Renal cortical epithelial cell (primary cell): ENCODE measurements at places on chromosomes 3 and 15.
A peak's percentile ranks its signal among the peaks of the same experiment; 100 is the strongest.

- DNase-seq: no peak
Observed at GRCh38 chr15:39919411-39919747, 687 bp downstream of the GPR176 start.

GRCh38 chr3:182241766-182242488 lies 530.2 kb downstream of the SOX2 start:
- peak; percentile 84 for DNase-seq

GRCh38 chr3:156675830-156676767 lies 1.7 kb downstream of the TIPARP start:
- DNase-seq: peak; percentile 81

- DNase-seq: no peak
Observed at GRCh38 chr15:40366457-40367370, 8.7 kb downstream of the DISP2 start.

DNA sequence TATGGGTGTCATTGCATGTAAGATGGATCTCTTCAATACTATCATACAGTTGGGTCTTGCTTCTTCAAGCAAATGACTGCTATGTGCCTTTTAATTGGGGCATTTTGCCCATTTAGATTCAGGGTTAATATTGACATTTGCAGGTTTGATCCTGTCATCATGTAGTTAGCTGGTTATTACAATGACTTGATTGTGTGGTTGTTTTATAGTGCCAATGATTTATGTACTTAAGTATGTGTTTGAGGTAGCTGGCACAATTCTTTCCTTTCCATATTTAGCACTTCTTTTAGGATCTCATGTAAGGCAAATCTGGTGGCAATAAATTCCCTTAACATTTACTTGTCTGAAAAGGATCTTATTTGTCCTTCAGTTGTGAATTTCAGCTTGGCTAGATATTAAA lies 267.5 kb downstream of the VGLL3 start:
- no peak for DNase-seq

- DNase-seq: peak; percentile 69
Observed at GRCh38 chr15:83380682-83381081, 66.5 kb upstream of the SH3GL3 start.

DNA sequence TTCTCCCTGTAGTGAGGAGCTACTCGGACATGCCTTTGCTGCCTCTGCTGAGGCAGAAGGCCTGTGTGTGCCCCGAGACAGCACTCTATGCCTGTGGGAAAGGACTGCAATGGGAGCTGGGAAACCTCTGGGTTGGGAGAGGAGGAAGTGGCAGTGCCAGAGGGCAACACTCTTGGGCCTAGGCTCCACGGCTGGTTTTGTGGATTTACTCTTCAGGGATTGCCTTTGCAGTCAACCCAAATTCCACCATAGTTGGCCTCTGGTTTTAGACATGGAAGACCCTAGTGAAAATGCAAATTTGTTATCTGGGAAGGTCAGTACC lies 46.8 kb downstream of the ITGA11 start:
- no peak for DNase-seq

DNA sequence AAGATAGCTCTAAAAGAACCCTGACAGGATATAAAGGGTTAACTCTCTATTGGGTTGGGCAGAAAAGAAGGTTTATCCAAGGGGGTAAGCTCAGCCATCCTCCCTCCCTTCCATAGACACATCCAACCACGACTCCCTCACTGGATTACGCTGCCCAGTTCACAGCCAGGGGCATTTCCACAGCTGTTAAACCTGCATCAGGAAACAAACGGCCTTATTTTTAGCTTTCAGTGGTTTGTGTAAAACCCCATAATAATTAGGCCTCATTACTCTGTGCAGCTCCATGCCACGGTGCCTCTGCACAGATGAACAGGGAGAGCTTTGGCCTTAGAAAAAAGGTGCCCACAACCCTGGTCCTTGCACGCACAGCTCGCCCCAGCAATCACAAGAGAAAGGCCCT lies 110.6 kb downstream of the GABRB3 start:
- DNase-seq: no peak

DNA sequence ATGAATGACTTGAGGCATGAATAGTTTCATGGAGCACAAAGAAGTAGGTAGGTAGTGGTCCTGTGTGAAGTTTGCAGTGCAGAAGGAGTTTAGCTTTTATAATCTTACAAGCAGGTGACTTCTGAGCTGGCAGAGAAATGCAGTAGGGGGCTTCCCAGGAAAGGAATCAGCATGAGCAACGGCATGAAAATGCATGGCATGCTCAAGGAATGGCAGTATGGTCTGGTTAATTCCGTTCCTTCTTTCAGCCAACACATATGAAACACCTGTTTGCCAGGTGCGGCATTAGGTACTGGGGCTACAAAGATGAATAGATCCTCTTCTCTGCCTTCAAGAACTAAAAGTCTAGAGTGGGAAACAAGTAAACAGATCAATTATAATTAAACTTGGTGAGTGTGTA lies 138.0 kb upstream of the BHLHE40 start:
- DNase-seq: peak; percentile 63

- DNase-seq: peak; percentile 92
Observed at GRCh38 chr3:58021962-58022361, 13.7 kb downstream of the FLNB start.

DNA sequence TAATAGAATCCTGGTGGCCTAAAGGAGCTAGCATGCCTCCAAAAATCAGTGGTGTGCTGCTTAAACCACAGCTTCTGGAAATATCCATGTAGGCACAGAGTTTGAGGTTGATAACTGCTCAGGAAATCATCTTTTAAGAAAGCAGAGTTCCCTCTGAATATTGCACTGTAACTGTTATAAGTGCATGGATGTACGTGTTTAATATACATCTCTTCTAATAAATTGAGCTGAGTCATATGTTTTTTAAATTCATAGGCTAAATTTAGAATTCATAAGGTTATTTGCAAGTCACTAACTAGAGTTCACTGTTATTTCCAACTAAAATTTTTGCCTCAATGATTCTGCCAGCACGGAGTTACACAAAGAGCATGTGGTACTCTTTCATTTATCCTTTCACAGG lies 68.9 kb downstream of the MYH15 start:
- no peak for DNase-seq

- DNase-seq: peak; percentile 40
Observed at GRCh38 chr3:69867941-69868505, 128.8 kb downstream of the MITF start.

- no peak for DNase-seq
Observed at GRCh38 chr3:67619991-67620390, 34.4 kb downstream of the SUCLG2 start.

GRCh38 chr3:104149154-104149553 lies 1217.6 kb upstream of the ALCAM start:
- peak; percentile 2 for DNase-seq

- DNase-seq: peak; percentile 41
Observed at GRCh38 chr15:73127302-73127936, 75.2 kb downstream of the NEO1 start.

- peak; percentile 50 for DNase-seq
Observed at GRCh38 chr3:111277226-111277625, 205.6 kb downstream of the NECTIN3 start.

DNA sequence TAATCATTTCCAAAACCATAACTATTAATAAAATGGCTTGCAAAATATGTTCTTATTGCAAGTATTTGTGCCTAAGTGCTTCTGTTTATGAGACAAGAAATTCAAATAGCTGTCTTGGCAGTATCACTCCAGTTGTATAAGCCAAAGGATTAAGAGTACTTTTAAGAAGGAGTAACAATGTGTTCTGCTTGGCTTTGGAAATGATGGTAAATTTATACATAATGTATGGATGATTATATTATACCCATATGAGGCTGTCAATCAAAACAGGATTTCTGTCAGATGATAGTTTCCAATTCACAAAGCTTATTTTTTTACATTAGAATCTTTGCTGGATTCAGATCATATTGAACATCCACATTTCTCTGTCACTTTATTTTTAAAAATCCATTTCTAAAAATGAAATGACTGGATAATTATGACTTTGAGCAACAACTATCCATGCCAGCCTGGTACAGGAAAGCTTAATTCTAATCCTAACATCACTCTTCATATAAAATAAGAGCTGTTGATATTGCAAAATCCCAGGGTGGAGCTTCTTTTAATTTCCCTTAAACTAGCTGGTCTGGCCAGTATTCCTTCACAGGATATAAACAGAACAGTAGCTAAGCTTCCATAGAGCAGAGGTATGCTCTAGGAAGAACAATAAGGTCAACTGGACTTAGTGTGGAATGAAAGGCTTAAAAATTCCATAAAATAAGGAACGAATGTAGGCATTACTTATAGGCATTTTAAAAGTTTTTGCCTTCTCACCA lies 30.0 kb upstream of the ZNF280D start:
- DNase-seq: no peak

GRCh38 chr3:49785565-49786356 lies 581 bp downstream of the IP6K1 start:
- DNase-seq: peak; percentile 33

DNA sequence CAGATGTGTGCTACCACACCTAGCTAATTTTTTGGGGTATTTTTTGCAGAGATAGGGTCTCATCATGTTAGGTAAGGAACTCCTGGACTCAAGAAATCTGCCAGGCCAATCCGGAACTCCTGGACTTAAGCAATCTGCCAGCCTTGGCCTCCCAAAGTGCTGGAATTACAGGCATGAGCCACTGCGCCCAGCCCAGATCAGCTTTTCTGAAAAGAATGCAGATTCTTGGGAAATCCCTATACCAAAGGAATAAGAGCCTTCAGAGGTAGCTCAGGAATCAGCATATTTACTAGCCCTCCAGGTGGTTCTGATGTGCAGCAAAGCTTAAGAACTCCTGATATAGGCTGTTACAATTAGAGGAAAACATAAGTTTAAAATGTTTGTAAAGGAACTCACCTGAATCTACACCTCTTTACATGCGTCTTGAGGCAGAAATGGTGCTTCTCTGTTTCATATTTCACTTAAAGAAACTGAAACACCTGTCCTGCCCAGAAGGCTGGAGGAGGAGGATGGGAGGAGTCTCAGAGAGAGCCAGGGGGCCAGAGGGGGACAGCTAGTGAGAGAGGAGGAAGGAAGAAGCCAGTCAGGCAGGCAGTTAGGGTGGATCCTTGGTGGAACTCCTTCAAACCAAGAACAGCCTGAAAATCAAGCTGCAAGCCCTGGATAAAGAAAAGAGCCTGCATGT lies at the start of gene XCR1:
Gene XCR1, minus strand, starts transcription at position 463 of the 685 bp plus-strand sequence. CDS start 5,536 bp downstream, outside the sequence.
- no peak for DNase-seq

- no peak for DNase-seq
Observed at GRCh38 chr3:35241236-35241635, 398.1 kb upstream of the ARPP21 start.

DNA sequence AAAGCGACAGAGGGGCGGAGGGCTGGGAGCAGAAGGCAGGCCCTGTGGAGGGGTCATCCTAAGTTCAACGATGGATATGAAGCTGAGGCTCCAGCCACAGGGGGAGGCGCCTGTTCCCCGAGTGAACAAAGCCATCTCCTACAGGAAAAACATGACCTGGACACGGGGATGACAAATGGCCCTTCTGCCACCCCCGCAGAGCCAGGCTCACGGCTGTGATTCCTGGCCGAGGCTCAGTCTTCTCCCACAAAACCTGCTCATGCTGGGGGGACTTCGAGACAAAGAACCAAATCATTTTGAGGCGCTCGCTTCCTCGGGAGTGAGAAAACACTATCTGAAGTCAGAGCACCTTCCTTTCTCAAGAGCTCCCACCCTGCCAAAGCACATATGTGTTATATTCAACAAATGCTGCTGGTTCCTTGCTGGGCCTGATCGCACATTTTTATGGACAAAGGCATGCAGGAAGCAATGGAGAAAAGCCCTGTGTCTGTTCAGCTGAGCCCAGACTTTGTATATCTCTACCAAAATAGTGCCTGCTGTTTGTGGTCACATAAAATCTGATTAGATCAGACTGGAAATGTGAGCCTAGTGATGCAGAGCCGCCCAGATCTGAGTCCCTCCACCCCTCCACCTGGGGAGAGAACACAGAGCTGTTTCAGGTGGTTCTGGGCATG lies 5.6 kb downstream of the RBP1 start:
- peak; percentile 67 for DNase-seq

GRCh38 chr3:13750731-13751130 lies 129.1 kb downstream of the WNT7A start:
- no peak for DNase-seq

DNA sequence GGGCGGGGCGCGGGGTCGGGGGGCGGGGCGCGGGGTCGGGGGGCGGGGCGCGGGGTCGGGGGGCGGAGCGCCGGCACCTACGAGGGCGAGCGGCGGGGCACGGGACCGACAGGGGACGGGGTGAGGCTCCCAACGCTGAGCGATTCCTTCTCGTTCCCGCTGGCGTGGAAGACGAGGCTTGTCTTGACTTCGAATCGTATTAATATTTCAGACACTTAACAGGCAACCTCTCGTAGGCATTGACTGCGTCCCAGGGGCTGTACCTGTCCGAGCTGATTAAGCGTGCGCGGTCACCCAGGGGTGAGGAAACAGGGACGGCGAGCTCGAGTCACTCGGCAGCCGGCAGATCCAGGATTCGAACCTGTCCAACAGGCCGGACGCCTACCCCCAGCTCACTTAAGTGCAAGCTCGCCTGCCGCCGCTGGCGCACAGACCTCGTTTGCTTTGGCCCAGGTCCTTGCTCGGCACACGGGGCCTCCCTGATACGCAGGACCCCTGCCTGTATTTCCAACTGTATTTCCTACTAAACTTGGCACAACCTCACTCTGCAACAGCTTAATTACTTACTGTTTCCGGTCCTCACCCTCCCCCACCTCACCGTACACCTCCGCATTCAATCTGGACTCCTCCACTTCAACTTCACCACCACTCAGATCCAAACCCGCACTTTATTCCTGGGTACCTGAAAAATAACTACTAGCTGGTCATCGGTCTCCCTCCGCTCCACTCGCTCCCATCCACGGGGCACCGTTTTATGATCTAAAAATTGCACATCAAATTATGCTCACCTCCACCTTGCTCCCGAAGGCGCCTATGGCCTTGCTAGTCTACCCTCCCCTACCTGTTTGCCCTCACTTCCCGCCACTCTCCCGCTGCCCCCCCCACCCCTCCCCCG lies 722 bp upstream of the ZXDC start:
- peak; percentile 26 for DNase-seq

GRCh38 chr3:129708328-129708861 lies 101.9 kb upstream of the PLXND1 start:
- DNase-seq: no peak

- no peak for DNase-seq
Observed at GRCh38 chr15:42193383-42193782, 14.7 kb downstream of the VPS39 start.

- peak; percentile 99 for DNase-seq
Observed at GRCh38 chr3:1195947-1196346, 103.1 kb downstream of the CNTN6 start.
